Bronchus fibroblast of lung (primary cell): ENCODE measurements at places on chromosomes 6 and 20. TPM values are rescaled to one million over a fixed set of nuclear protein-coding genes. Genes with fewer than 3 reads are reported as not detected.

The ANKRD66 gene
- total RNA-seq, result not detected in 2 replicates

The CRISP2 gene
- total RNA-seq, result not detected in 2 replicates

The HLA-DQB2 gene
- not detected in 2 replicates for total RNA-seq

The PFDN6 gene
- total RNA-seq, result 87.8 and 95.1 TPM in 2 replicates

The TXLNB gene
- total RNA-seq, result 0.15 and 0.17 TPM in 2 replicates

The CST2 gene
- not detected in 2 replicates for total RNA-seq

The SFT2D1 gene
- 56.9 and 63.0 TPM in 2 replicates for total RNA-seq

The CRIP3 gene
- not detected in 2 replicates for total RNA-seq

The GGT7 gene
- 7.1 and 9.6 TPM in 2 replicates for total RNA-seq

The CPNE5 gene
- not detected in 2 replicates for total RNA-seq

The FOXA2 gene
- total RNA-seq, result not detected in 2 replicates

The THEMIS gene
- total RNA-seq, result under 0.01 TPM in 1 of 2 replicates, not detected in the other

The BNIP5 gene
- not detected in 2 replicates for total RNA-seq

The DBNDD2 gene
- total RNA-seq, result 9.6 and 12.8 TPM in 2 replicates

The RPP40 gene
- total RNA-seq, result 13.4 and 19.0 TPM in 2 replicates

The COL19A1 gene
- total RNA-seq, result not detected in 2 replicates

The BMP6 gene
- total RNA-seq, result 0.15 TPM in 1 of 2 replicates, not detected in the other

The IBTK gene
- total RNA-seq, result 19.5 and 28.4 TPM in 2 replicates

The LINC00237 gene
- not detected in 2 replicates for total RNA-seq

The ZSCAN31 gene
- total RNA-seq, result 0.84 and 0.89 TPM in 2 replicates

The HLA-G gene
- total RNA-seq, result not detected in 2 replicates

The RCAN2 gene
- total RNA-seq, result 1.5 and 2.0 TPM in 2 replicates

The ZNF334 gene
- 1.7 and 1.8 TPM in 2 replicates for total RNA-seq

The ZNF831 gene
- total RNA-seq, result not detected in 2 replicates

The SLC32A1 gene
- total RNA-seq, result not detected in 2 replicates

The DEK gene
- total RNA-seq, result 89.2 and 143 TPM in 2 replicates

The CD40 gene
- total RNA-seq, result 3.3 and 4.4 TPM in 2 replicates

The STMN3 gene
- total RNA-seq, result 62.0 and 67.4 TPM in 2 replicates

The EEF1A2 gene
- 0.30 and 0.67 TPM in 2 replicates for total RNA-seq

The ABHD12 gene
- total RNA-seq, result 79.2 and 82.8 TPM in 2 replicates

The BMP5 gene
- total RNA-seq, result 1.9 and 2.0 TPM in 2 replicates

The RGS17 gene
- 7.0 and 8.2 TPM in 2 replicates for total RNA-seq

The SLC17A9 gene
- 20.2 and 21.3 TPM in 2 replicates for total RNA-seq

The FAM209B gene
- not detected in 2 replicates for total RNA-seq

The TREM2 gene
- total RNA-seq, result not detected in 2 replicates

The GSTA2 gene
- not detected in 2 replicates for total RNA-seq

The COL12A1 gene
- total RNA-seq, result 131 and 152 TPM in 2 replicates

The OTOR gene
- total RNA-seq, result not detected in 2 replicates

The MYL9 gene
- total RNA-seq, result 54.1 and 78.6 TPM in 2 replicates

The SEL1L2 gene
- total RNA-seq, result not detected in 2 replicates

The CD83 gene
- total RNA-seq, result 2.4 and 4.5 TPM in 2 replicates

The FKBP5 gene
- total RNA-seq, result 109 and 115 TPM in 2 replicates

The PBOV1 gene
- total RNA-seq, result not detected in 2 replicates

The DDX27 gene
- total RNA-seq, result 23.2 and 25.1 TPM in 2 replicates

The DDX39B gene
- 498 and 551 TPM in 2 replicates for total RNA-seq

The HTR1B gene
- 2.2 and 3.5 TPM in 2 replicates for total RNA-seq

The BHLHE23 gene
- total RNA-seq, result not detected in 2 replicates

The CCR6 gene
- not detected in 2 replicates for total RNA-seq

The TSHZ2 gene
- under 0.01 and 0.17 TPM in 2 replicates for total RNA-seq

The KHDC1 gene
- 4.0 and 6.1 TPM in 2 replicates for total RNA-seq

The AK9 gene
- 1.3 and 2.4 TPM in 2 replicates for total RNA-seq
